ENCODE measurements at places on chromosomes 6 and 20.

GRCh38 chr6:13813621-13814175 lies 659 bp downstream of the MCUR1 start:
- peak; percentile 80 for DNase-seq

DNA sequence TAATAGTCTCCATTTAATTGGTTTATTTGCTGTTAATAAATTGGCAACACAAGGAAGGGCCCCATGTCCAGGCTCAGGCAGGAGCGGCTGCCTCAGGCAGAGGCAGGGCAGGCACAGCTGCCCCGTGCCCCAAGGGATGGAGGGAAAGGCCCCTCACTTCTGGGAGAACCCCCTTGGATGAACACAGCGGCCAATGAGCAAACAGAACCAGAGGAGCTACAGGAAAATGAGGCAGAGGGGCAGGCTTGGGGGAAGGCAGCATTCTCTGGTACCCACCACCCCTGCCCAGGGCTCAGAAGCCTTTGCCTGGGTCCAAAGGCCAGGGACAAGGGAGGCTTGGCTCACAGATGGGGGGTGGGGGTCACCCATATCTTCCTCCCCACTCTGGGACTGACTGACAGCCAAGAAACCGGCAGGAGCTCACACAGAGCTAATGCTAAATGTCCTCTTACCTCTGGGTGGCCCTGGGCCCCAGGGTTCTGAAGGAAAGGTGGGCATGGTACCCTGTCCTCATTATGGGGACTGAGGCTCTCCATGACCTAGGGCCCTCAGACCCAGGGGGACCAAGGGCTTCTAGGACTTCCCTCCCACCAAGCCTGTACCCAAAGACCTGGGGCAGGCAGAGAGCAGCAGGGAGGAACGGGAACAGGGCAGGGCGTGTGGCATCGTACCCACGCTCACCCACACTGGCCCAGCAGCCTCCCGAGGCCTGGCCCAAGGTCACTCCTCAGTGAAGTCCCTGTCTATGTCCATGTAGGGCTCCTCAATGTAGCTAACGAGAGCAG lies 47.0 kb downstream of the MYH7B start:
- no peak for DNase-seq

DNA sequence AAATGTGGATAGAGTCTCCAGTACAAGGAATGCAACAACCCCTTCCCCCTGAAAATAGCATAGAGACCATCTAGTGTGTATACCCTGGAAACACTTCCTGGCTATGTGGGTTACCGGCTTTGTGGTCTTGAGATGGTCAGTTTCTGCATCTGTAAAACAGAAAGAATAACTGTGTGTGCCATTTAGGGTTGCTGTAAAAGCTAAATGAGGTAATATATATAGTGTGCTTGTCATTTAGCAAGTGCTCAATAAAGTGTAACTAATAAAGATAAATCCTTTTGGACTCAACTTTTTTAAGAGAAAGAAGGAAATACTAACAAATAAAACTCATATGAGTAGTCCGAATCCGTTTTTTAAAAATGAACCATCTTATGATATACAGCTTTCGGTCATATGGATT lies 109.1 kb downstream of the SOBP start:
- DNase-seq: no peak

GRCh38 chr6:106027758-106028157 lies 58.4 kb upstream of the PRDM1 start:
- no peak for DNase-seq

DNA sequence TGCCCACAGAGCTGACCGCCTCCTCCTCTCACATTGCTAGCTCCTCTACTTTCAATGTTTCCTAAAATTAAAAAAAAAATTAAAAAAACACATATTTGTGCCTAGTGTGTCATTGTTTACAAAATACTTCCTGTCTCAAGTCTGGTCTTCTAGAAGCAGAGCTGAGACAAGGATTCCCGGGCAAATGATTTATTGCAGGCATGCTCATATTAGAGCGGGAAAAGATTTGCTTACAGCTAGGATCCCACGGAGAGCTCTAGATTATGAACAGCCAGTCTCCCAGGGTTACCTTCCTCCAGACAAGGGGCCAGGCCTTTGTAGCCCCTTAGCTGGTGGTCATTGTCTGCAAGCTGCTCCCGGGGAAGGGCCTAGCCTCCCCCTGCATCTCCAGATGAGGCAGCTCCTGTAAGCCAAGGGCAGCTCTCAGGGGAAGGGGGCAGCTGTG lies 9.4 kb downstream of the PACSIN1 start:
- no peak for DNase-seq

- no peak for DNase-seq
These were observed 32.6 kb upstream of the RNF182 start for GRCh38 chr6:13892017-13892645.

DNA sequence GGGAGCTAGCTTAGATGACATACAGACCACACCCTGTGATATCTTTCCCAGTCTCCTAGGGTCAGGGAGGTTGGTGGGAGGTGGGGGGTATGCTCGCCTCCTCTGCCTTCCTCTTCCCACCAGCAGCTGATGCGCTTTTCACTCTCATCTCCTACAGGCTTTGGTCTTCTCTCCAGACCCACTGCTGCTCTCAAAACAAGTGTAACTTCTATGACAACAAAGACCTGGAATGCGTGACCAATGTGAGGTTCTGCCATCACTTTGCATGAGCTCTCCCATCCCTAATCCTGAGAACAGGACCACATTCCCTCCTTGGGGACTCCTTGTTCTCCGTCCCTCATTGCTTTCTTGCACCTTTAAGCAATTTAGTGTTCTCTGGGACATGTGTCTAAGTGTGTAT lies 2.7 kb downstream of the CTSA start:
- no peak for DNase-seq

DNA sequence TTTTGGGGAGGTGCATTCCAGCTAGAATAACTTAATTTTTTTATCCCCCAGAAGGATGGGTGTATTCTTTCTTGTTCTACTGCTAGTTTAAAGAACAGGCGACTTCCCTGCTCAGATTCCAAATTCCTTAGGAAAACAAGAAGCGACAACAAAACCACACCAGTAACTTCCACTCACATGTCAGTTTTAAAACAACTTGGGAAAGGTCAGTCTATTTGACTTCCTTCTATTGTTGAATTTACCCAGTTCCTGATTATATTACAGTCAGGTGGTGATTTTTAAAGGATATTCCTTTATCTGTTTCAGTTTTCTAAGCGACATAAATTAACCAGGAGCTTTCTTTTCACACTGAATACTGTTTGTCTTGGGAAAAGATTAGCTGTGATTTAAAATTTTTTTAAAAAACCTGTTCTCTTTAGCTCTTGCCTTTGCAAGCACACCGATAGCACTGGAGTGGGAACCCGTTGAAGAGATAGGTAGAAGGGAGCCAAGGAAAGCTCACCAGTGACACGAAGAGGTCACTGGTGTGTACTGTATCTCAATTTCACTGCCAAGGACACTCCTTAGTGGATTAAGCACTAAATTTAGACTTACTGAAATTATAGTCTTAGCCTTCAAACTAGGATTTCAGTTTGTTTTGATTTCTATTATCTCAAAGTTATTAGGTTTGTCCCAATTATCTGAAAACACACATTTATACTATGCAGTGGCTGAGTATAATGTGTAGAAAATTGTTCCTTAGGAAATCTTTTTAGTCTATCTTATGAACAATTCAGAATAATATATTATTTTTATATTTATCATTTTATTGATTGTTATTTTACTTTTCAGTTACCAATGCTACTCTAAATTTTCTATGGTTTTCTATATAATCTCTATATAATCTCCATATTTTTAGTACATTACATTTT lies 22.3 kb downstream of the MARCKS start:
- peak; percentile 74 for DNase-seq

DNA sequence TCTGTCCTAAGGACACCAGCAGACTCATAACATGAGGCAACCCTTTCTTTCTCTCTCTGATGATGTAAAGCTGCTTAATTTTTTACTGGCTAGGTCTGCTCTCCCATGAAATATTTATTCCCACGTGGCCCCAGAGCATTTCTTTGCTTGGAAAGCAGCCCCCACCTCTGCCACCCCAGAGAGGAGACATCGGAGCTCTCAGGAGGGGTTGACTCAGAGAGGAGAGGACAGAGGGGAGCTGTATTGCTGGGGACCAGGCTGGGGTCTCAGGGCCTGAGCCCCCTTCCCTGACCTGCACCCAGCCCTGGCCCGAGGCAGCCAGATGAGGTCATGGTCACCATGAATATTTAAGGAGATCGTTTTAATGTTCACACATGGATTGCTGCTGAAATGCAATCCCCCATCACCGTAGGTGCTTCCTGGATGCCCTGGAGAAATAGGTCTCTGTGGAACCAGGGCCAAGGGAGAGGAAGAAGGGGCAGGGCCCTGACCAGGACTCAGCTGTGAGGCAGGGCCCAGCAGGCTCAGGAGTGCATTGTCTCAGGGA lies 117.5 kb downstream of the DLL1 start:
- no peak for DNase-seq

GRCh38 chr6:167712731-167713475 lies 113.8 kb upstream of the AFDN start:
- no peak for DNase-seq

GRCh38 chr6:38151580-38152500 lies 332.3 kb downstream of the ZFAND3 start:
- no peak for DNase-seq

GRCh38 chr20:43460172-43460829 lies 2.6 kb downstream of the SRSF6 start:
- no peak for DNase-seq

DNA sequence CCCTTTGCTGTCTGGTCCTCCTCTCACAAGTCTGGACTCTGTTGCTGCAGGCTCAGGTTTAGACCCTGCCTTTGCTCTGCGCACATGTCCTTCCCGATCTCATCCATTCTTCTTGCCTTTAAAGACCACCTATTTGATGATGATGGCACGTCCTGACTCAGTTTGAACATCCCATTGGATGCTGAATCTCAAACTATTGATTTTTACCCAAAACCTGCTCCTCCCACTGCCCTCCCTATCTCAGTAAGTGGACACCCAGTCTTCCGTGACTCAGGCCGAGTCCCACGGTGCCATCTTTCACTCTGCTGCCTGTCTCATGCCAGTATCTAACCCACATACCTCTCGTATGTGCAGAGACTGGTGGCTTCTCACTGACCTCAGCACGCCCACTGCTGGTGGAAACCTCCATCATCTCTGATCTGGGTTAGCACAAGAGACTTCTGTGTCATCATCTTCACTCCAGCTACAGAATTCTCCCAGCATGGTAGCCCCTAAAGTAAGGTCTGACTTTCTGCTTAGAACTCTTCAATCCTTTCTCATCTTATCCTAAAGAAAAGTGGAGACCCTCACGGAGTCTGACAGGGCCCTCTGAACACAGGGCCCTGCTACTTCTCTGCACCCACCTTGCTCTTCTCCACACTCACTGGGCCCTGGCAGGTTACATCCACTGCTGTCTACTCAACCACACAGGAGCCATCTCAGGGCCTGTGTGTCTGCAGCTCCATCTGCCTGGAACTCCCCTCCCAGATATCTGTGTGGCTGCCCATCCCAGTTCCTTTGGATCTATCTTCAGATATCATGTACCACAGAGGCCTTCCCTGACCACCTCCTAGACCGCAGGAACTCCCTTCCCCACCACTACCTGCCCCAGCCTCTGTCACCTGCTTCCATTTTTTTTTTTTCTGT lies 387.1 kb upstream of the AGPAT4 start:
- DNase-seq: no peak

DNA sequence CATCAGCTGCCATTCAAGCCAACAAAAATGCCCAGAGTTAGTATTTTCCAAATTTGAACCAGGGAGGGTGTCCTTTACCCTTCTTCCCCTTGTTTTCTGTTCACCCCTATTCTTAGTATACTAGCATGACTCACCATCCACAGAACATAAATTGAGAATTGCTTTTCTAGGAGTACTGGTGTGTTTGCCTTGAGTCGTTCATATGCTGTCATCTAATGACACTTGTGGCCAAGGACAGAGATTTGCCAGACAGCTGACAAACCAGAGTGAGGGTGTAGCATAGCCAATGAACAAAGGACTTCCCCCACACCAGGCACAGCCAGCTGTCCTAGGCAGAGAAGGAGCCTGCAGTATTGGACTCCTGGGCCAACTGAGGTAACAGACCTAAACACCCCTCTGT lies 62.2 kb downstream of the FILIP1 start:
- no peak for DNase-seq

DNA sequence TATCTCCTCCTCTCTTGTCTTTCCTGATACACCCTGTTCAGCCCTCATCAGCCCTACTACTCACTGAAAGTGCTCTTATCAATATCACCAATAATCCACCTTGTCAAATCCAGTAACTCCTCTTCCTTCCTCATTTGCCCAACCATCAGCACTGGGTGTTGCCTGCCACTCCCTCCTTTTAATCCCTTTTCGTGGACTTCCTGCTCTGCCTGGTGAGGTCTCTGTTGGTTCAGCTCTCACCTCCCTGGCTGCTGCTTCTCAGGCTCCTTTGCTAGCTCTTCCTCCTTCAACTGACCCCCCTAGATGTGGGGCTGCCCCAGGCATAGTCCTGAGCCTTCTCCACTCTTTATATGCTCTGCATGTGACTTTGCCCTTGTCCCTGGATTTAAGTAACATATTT lies 92.5 kb downstream of the PREP start:
- no peak for DNase-seq

DNA sequence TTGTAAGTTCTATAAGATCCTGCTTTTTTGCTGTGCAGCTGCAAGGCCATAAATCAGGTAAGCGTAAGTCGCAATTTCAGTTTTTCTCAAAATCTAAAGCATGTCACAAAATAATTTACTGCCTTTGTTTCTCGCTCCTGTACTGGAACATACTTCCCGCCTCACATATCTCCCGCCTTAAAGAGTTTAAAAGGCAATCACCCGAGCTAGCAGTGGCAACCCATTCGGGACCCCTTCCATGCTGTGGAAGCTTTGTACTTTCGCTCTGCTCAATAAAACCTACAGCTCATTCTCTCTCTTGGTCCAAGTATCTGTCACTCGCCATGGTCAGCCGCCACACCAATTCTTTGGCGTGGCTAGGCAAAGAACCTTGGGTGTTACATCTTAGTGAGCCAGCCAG lies 34.0 kb downstream of the CEP85L start:
- DNase-seq: no peak

DNA sequence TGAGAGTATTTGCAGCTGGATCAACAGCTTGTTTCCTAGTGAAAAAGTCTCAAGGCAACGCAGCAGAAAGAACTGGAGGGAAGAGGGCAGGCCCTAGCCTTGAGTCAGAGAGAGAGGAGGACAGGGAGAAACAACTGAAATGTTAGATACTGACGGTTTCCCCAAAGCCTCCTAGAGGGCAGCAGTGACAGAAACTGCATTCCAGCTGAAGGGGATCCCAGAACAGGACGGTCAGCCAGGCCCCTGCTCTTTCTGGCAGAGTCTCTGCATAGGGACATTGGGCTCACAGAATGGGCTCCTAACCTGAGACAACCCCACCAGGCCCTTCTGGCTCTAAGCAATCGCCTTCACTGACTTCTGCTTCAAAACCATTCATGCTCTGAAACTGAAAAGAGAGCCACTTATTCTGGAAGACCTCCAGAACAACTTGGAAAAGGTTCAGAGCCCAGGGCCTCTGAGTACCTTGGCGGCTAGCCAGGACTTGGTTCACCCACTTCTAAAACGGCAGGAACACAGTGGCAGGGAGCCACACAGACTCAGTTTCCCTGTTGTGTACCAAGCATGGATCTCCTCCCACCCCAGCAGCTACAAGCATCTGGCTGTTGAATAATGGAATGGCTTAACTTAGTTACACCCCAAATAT lies 72.9 kb downstream of the PSMB1 start:
- no peak for DNase-seq

GRCh38 chr6:15434263-15434662 lies 188.4 kb downstream of the JARID2 start:
- DNase-seq: no peak

Measured in HEK293T (cell line).